ENCODE measurements at places on chromosomes 7 and 10.

DNA sequence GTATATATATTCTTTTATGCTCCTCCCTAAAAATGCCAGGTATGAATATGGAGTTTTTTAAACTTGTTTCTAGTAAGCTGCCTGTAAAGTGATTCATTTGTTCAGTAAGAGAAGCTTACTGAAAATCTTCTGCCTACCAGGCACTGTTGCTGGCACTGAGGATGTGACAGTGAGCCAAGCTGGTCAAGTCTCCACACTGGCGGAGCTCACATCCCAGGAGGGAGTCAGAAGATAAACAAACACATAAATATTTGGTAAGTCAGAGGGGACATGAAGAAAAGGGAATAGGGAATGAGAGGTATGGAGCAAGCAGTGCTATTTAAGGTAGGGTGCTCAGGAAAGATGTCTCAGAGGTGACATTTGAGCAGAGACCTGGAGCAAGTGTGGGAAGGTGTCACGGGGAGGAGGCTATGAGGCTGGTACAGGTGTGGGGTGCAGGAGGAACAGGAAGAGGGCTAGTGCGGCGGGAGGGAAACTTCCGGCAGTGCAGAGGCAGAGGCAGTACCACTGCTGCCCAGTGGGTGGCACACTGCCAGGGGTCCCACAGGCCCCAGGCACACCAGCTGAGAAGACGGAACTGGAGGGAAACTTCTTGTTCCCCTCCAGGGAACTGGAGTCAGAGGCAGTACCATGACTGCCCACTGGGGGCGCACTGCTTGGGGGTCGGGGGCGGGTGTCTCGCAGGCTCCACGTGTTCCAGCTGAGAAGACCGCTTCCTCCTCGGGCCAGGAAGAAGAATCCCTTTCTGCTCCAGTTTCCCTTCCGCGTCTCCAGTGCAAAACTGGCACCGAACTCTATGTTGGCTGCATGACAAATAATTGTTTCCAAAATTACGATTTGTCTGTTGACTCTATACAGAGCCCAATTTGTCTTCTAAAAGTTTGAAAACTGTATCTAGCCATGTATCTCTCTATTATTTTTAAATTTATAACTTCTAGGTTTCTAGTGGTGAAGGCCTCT is 161.0 kb downstream of the TEX36 start:
- no peak for DNase-seq

DNA sequence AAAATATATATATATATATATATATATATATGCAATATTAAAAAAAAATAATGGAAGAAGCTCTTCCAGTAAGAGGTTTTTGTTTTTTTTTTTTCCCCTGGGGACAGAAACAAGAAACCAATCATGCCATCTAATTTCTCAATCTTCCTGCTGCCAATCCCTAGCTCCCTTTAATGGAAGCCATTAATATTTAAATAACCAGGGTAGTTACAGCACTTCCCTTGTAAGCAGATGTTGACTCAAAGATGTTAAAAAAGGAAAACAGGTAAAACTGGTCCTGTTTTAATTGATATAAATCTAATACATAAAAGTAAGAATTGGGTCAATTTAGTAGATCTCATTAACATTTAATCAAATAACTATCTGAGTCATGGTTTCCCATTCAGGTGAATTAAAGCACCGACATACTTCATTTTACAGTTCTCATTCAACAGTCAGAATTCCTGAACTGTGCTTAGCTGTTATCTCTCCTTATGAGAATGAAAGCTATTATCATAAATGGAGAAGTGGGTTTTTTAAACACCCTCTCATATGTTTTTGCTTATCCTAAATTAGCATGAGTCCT is 22.6 kb downstream of the CPVL start:
- DNase-seq, result no peak

GRCh38 chr7:1268076-1268815 is 35.6 kb downstream of the UNCX start:
- no peak for DNase-seq

- no peak for DNase-seq
Observed at GRCh38 chr7:130272381-130273080, 5.9 kb downstream of the CPA2 start.

DNA sequence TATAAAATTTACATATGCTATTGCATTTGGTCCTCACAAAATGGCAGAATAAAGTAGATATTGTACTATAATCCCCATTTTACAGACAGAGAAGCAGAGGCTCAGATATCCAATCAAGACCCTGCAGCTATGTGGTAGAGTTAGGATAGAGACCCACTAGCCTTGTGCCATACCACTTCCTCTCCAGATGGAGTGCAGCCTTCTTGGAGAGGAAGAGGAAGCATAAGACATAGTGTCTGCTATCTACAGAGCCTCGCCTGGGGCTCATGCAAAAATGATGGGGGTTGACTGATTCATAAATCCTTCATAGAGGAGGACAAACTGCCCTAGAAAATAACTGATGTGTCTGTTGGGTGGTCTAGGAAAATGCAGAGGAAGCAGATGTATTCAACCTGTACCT is 447.3 kb downstream of the KCNMA1 start:
- no peak for DNase-seq
